ENCODE measurements at places on chromosomes 11 and 22.
A peak's percentile ranks its signal among the peaks of the same experiment; 100 is the strongest.

DNA sequence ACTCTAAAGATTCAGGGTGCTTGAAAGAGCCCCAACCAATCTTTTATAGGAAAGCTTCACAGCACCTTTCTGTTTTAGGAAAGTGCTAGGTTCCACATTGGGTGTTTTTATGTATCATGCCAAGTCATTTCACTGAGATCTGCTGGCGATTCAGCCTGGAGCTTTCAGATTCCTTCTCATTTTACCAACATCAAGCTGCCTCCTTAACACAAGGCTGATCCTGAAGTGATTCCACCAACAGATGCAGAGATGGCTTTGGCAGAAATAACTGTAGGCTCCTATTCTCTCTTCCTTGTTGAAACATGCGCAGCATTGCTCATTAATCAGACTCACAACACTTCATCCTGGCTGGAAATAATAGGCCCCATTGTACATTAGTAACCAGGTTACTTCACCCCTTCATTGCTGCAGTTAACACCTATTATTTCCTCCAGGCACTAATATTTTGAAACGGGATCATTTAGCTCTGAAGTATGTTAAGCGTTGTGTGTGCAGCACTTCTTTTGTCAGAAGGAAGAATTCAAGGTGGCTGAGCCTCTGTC lies 89.0 kb downstream of the OPCML start:
- DNase-seq = no peak

DNA sequence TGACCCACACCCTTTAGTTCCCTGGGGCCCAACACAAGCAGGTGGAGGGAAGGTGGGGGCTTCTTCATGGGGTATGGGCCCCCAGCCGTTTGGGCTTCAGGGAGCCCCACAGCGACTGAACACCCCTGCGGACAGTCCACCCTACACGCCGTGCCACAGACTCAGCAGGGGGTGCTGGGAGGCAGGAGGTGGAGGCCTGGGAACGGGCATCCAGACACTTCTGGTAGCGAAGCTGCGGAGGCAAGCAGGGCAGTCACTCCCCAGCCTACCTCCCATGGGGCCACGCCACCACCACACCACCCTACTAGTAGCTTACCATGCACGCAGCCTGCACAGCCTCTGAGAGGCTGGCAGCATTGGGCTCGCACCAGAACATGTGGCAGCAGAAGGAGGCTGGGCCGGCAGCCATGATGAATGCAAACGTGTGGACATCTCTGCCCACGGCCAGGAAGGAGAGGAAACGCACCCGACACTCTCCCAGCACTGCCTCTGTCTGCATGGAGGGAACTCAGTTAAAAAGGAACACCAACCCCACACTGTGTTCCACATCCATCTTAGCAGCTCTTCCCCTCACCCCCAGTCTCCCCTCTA lies 5.3 kb downstream of the SMPD1 start:
- no peak for DNase-seq

DNA sequence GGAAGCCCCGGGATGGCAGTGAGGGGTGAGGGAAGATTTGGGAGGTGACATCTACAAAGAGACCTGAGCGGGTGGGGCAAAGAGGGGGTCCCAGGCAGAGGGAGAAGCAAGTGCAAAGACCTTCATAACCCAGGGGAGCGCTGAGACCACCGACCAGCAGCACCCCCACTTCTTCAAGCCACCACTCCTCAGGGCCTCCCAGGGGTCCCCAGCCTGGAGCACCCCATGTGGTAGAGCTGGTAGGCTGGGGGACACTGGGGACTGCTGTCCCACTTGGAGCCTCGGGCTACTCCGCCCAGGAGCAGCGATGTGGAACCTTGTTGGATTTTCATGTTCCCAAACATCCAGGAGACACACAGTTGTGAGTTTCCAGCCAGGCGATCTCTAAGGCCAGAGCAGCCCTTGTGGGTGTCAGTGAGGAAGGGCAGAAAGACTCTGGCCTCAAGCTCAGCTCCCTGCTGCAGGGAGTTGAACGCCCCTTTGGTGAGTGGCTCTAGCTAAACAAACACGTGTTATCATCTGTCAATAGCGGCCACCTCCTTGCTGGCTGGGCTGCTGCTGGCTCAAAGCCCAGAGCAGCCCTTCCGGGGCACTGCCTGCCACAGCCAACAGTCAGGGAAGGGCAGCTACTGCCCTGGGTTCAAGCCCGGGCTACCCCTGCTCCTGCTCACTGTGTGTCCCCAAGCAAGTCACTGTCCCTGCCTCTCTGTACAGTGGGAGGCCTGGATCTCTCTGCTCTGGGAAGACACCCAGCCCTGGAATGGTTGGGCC lies 25.7 kb upstream of the CHKA start:
- peak; percentile 27 for DNase-seq

DNA sequence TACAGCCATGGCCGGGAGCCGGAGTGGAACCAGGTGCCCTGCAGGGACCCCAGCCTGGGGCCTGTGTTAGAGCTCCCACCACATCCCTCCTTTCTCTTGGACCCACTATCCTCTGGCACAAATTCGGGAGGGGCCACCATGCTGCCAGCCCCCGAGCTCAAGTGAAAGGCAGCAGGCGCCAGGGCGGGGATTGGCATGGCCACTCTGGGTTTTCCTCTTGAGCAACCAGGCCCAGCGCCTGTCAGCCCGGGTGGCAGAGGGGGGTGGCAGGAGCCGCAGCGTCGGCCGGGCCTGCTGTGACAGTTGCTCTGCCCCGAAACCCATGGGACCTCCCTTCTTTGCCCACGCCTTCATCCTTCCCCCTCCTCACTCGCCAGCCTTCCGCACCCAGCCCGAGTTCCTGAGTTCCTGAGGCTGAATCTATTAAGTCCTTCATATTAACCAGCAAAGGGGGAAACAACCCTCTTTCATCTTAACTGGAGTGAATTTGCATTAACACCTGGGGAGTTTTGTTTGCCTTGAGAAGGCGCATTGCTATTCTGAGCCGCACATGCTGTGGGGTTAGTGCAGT lies 16.8 kb upstream of the CABP7 start:
- no peak for DNase-seq

- DNase-seq = no peak
These were observed 58.1 kb downstream of the DDI1 start for GRCh38 chr11:104094576-104094975.

- DNase-seq = no peak
These were observed 2.5 kb downstream of the TSSC4 start for GRCh38 chr11:2402890-2403645.

- DNase-seq = no peak
These were observed 22.2 kb downstream of the TSPAN4 start for GRCh38 chr11:864898-865297.

DNA sequence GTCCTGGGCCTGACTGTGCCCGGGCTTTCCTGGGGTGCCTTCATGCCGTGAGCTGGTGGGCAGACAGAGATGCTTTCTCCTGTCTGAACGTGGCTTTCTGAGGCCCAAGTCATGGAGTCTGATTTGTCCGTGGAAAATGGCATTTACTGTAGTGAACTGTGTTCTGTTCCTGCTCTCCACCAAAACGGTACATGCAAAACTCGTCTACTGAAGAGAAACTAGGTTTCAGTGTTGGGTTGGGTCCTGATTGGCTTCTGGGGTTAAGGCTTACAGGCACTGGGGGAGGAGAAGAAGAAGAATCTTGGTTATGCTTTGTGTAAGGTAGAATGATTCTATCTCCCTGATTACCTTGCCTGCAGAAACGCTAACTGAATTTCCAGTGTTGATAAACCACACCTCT lies 541.7 kb downstream of the NTM start:
- no peak for DNase-seq

DNA sequence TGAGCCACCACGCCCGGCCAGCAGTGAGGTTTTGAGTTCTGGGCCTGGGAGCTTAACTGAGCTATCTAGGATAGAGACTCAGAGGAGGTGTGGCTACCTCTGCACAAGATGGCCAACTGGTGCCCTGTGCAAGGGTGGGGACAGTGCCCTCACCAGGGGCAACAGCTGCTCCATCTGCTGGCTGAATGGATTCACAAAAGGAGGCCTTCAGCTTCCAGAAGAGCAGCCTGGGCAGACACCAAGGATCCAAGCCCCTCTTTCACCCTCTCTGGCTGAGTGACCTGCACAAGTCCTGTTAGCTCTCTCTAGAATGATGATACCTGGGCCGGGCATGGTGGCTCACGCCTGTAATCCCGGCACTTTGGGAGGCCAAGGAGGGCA lies 33.5 kb upstream of the BAIAP2L2 start:
- DNase-seq = no peak

GRCh38 chr11:46642627-46643335 lies 25.4 kb downstream of the ATG13 start:
- DNase-seq = no peak

Measured in SK-N-DZ (cell line).